HCEC 1CT (cell line): ENCODE measurements at places on chromosomes 4 and X.

DNA sequence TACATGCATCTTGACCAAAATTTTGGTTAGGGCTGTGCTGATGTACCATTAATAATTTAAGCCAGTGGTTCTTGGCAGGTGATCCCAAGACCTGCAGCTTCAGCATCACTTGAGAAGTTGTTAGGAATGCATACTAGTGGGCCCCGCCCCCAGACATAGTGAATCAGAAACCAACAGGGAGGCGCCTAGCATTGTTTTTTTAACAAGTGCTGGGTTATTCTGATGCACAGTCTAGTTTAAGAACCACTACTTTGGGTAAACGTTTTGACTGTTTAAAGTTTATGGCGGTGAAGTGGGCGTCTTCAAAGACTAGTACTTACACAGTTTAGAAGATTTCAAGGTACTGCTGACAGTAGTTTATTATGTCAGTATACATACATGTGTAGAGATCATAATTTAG, 23.6 kb downstream of the FAM199X start:
- DNase-seq, result no peak

DNA sequence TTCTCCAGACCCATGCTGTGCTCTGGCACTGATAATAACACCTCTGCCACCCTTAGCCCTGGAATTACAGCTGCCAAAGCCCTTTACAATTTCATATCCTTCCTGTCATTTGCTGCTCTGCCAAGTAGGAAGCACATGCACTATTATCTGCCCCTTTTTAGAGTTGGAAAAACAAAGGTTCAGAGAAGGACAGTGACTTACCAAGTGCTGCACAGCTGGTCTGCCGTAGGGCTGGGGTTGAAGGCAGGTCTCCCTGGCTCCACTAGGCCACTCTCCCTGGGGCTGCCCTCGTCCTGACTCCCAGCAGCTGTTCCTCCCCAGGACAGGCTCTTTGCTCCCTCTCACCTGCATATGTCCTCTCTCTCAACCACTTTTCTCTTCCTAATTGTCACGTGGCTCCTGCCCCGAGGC, 73.4 kb downstream of the ANAPC4 start:
- DNase-seq, result no peak

DNA sequence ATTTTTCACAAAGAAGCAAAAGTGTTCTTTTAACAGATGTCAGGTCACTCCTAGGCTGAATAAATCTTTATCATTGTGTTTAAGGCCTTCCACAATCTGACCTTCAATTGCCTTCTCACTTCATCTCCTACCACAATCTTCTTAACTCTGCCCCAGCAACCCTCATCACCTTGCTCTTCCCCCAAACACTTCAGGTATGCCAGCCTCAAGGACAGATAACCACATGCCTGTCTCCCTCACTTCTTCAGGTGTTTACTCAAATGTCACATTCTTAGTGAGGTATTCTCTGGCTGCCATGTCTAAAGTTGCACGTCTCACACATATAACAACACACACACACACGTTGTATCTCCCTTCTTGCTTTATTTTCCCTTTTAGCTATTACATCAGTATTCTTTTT, 146.5 kb downstream of the ANKRD50 start:
- no peak for DNase-seq

GRCh38 chr4:102503301-102503746, 2.2 kb downstream of the NFKB1 start:
- DNase-seq, result no peak

DNA sequence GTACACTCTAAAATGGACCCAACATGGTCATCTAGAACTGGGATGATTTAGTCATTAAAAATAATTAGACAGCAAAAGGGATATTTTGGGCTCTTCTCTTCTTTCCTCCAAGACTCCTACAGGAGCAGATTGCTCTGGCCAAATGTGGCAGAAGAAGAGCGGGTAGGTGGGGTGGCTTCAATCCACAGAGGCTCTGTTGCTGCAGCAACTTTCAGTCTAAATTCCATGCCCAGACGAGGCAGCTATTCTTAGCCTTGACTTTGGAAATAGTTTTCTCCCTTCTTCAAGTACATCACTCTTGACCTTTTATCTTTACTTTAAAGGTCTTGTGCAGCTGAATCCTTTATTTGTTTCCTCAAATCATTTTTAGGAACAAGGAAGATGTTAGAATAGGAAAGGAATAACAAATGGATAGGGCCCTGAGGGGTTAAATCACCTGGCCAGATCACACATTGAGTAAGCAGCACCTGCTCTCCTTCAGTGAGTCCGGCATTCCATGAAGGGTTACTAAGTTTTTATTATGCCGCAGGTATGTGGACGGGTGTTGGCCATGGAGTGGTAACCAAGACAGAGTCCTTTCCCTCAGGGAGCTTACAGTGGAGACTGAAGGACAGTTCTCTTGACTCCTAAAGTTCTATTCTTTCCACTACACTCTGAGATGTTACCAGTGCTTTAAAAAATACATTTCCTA, 19.3 kb upstream of the SORBS2 start:
- DNase-seq, result no peak

- no peak for DNase-seq
Observed at GRCh38 chr4:84956014-84956413, 10.5 kb downstream of the WDFY3 start.

- DNase-seq, result no peak
Observed at GRCh38 chr4:129455482-129455881, 359.5 kb downstream of the C4orf33 start.
